H1 (cell line): ENCODE measurements at places on chromosomes 6 and 20. TPM values are rescaled to one million over a fixed set of nuclear protein-coding genes. Genes with fewer than 3 reads are reported as not detected.

RSPH9 gene
- polyA plus RNA-seq = 0.23 and 0.25 TPM in 2 replicates

GNRH2 gene
- 0.09 and 0.16 TPM in 2 replicates for polyA plus RNA-seq

IRF4 gene
- 0.77 and 1.1 TPM in 2 replicates for polyA plus RNA-seq

C4B gene
- polyA plus RNA-seq = 0.74 and 1.7 TPM in 2 replicates

TMEM244 gene
- polyA plus RNA-seq = not detected in 2 replicates

TMEM242 gene
- 1.7 and 2.4 TPM in 2 replicates for polyA plus RNA-seq

MOXD1 gene
- 1.7 and 3.5 TPM in 2 replicates for polyA plus RNA-seq

EFCAB8 gene
- polyA plus RNA-seq = 0.02 and 0.06 TPM in 2 replicates

FOXQ1 gene
- polyA plus RNA-seq = 0.03 TPM in 2 replicates

KCNB1 gene
- 0.47 and 0.67 TPM in 2 replicates for polyA plus RNA-seq

GJA1 gene
- 289 and 468 TPM in 2 replicates for polyA plus RNA-seq

ANKRD66 gene
- polyA plus RNA-seq = 0.05 TPM in 1 of 2 replicates, not detected in the other

TSPO2 gene
- not detected in 2 replicates for polyA plus RNA-seq

PGC gene
- 0.09 and 0.25 TPM in 2 replicates for polyA plus RNA-seq

TPD52L1 gene
- polyA plus RNA-seq = 14.2 and 14.3 TPM in 2 replicates

AIF1 gene
- polyA plus RNA-seq = 3.7 and 6.3 TPM in 2 replicates

GSTA3 gene
- not detected in 2 replicates for polyA plus RNA-seq

RHAG gene
- not detected in 2 replicates for polyA plus RNA-seq

WFDC5 gene
- polyA plus RNA-seq = not detected in 2 replicates

PPIL6 gene
- polyA plus RNA-seq = 0.19 and 0.42 TPM in 2 replicates

MAP3K7 gene
- polyA plus RNA-seq = 14.8 and 27.3 TPM in 2 replicates

RREB1 gene
- polyA plus RNA-seq = 3.9 and 5.6 TPM in 2 replicates

TINAG gene
- not detected in 2 replicates for polyA plus RNA-seq

AKAP12 gene
- polyA plus RNA-seq = 10.6 and 14.6 TPM in 2 replicates

ULBP1 gene
- polyA plus RNA-seq = 0.32 and 0.42 TPM in 2 replicates

RSPH4A gene
- 0.14 and 0.38 TPM in 2 replicates for polyA plus RNA-seq

HLA-DMB gene
- 3.2 and 4.7 TPM in 2 replicates for polyA plus RNA-seq

BMP7 gene
- 14.7 and 29.5 TPM in 2 replicates for polyA plus RNA-seq

C20orf144 gene
- 0.21 and 0.24 TPM in 2 replicates for polyA plus RNA-seq

CLDN20 gene
- not detected in 2 replicates for polyA plus RNA-seq

HTR1B gene
- polyA plus RNA-seq = 1.4 and 1.7 TPM in 2 replicates

CST2 gene
- not detected in 2 replicates for polyA plus RNA-seq

CTCFL gene
- polyA plus RNA-seq = 0.30 and 0.75 TPM in 2 replicates

ASXL1 gene
- polyA plus RNA-seq = 9.9 and 10.6 TPM in 2 replicates

METTL24 gene
- 0.17 and 0.30 TPM in 2 replicates for polyA plus RNA-seq
